Left lobe of liver (tissue), 2 donors: ENCODE measurements at places on chromosomes 2 and 18. TPM values are rescaled to one million over a fixed set of nuclear protein-coding genes. Genes with fewer than 3 reads are reported as not detected.

Gene SERPINB2
- total RNA-seq = not detected

Gene IMP4
- total RNA-seq = 69.5 TPM

Gene GPR55
- total RNA-seq = not detected

Gene HEATR5B
- 7.7 TPM for total RNA-seq

Gene E2F6
- total RNA-seq = 5.0 TPM

Gene FZD7
- total RNA-seq = 0.75 TPM

Gene KLHL29
- 2.3 TPM for total RNA-seq

Gene L3MBTL4
- total RNA-seq = 10.9 TPM

Gene MC2R
- total RNA-seq = not detected

Gene EGR4
- total RNA-seq = not detected

DNA sequence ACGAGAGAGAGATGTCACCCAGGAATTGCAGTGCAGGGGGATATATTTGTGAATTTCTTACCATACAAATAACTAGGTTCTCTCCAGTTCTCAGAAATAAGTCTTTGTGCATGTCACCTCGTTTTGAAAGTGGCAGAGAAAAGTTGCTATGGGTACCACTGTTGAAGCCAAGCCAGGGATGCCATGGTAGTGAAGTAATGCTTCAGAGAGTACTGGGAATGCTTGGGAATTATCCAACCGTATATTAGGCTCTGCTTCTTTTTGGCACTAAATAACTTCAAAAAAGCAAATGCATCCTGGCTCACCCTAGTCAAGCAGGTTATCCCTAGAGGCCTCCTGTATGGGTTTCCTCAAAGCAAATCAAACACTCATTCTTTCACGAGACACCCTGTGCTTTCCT, 50.7 kb upstream of the DDX18 start:
- DNase-seq = no peak

DNA sequence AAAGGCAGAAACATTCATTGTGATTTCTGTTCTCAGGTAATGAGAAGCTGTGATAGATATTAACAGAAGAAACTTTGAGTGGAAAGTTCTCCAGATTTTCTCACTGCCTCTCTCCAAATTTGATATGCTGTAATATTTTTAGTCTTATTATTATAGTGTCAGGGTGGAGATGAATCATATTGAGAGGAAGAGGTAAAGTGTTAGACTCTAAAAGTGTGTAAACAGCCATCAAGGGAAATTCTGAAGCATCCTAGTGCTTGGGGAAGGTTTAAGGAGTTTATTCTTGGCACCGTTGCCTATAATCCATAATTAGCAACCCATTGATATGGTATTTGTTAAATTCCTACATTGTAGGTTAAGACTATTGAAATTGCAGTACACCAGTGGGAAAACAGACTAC, 104.7 kb upstream of the NABP1 start:
- no peak for DNase-seq

GRCh38 chr2:178397002-178397605, 53.9 kb downstream of the PRKRA start:
- DNase-seq = no peak

GRCh38 chr2:223837287-223838061, at the start of gene AP1S3:
Gene AP1S3, minus strand, starts transcription at chr2:223837582. Its CDS starts 132 bp downstream, at chr2:223837450.
- DNase-seq = peak; percentile 73

- no peak for DNase-seq
These were observed 777.6 kb upstream of the SOX11 start for GRCh38 chr2:4914551-4914950.

- DNase-seq = no peak
These were observed 54.2 kb upstream of the SEMA4C start for GRCh38 chr2:96923810-96924774.

DNA sequence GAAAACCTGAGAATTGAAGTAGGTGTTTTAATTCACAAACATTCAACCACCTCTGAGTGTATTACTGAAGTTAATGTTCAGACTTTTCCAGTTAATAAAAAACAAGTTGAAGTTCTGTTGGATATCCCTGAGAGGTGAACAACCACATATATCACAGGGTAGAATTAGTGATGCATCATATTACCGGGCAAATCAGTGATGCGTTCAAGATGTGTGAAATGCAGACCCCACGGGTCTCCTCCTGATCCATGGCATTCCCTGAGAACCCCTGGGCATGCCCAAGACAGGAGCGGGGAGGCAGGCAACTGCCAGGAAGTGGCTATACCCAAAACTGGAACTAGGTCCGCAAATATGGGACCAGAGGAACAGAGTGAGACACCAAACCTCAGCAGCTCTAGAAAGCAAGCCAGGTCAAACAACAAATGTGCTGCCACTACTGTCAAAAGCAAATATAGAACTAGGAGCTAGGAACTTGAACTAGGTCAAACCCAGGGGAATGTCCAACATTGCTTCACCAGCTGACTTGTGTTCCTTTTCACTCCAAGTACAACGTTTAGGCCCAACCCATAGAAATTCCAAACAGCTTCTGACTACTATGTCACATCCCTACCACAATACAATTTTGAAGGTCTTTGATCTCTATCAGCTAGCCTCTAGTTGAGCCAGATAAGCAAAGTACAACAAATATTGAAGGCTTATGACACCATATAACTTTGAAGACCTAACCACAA, 20.2 kb downstream of the PSTPIP2 start:
- peak; percentile 80 for DNase-seq

- no peak for DNase-seq
These were observed 43.0 kb downstream of the NDUFAF7 start for GRCh38 chr2:37274359-37274965.

- DNase-seq = no peak
These were observed 415.2 kb upstream of the LRRTM4 start for GRCh38 chr2:77937366-77937765.

- no peak for DNase-seq
These were observed 399.0 kb upstream of the SLC39A10 start for GRCh38 chr2:195257979-195258378.
